ENCODE measurements at places on chromosomes 11 and 22.

DNA sequence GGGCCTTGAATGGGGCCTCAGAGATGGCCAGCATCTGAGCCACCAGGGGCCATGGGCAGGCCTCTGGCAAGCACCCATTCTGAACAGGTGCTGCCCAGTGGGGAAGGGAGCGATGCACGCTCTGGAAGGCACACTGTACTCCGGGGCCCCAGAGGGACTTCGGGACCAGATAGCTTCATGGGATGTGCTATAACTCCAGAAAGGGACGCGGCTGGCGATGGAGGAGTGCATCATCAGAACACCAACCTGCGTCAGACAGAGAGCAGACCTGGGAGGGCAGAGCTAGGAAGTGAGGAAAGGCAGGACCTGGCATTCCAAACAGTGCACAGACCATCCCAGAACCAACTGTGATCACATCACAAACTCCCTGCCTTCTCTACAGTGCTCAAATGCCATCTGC is 16.8 kb downstream of the DGCR2 start:
- DNase-seq: no peak

- DNase-seq: no peak
Observed at GRCh38 chr11:33089776-33090175, 50.4 kb downstream of the TCP11L1 start.

DNA sequence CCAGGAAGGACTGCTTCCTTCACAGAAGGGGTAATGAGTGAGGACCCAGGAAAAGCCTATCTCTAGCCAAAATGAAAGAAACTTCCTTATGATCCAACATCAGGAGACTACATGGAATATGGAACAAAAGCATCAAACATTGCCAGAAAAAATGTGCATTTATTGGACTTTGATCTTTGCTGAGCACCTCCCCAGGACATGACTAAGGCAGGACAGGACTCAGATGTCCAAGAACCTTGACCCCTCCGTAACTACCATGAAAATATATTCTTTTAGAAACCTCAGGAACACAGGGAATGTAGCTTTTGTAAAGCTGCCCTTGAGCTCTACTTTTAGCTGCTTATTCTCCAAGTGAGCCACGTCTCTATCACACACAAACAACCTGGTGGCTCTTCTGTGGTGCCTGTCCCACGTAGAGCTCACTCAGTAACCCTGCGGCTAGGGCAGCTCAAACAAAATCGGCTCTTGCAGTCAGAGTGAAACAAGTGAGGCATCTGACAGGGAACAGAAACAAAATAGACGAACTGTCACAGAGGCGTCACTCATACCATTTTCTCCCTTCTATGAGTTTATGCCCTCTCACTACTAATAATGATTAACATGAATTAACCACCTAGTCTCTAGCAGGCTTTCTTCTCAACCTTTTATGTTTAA is 471.5 kb upstream of the API5 start:
- no peak for DNase-seq

DNA sequence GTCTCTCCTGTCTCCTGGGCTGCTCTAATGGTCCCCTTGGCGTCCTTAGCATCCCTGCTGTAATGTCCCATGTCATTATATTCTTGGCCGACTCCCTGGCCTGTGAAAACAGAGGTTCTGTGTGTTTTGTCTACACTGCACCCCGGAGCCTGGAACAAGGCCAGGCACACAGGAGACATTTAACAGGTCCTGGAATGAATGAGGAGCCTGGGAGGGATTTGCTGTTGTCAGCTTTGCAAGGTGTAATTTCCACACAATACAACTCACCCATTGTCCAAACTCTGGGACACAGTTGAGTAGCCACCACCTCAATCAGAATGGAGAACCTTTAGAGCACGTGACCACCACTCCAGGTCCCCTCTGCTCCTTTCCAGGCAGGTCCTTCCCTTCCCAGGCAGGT is 14.9 kb upstream of the PDGFB start:
- DNase-seq: no peak

GRCh38 chr22:49583341-49583740 is 244.3 kb downstream of the BRD1 start:
- DNase-seq: no peak

DNA sequence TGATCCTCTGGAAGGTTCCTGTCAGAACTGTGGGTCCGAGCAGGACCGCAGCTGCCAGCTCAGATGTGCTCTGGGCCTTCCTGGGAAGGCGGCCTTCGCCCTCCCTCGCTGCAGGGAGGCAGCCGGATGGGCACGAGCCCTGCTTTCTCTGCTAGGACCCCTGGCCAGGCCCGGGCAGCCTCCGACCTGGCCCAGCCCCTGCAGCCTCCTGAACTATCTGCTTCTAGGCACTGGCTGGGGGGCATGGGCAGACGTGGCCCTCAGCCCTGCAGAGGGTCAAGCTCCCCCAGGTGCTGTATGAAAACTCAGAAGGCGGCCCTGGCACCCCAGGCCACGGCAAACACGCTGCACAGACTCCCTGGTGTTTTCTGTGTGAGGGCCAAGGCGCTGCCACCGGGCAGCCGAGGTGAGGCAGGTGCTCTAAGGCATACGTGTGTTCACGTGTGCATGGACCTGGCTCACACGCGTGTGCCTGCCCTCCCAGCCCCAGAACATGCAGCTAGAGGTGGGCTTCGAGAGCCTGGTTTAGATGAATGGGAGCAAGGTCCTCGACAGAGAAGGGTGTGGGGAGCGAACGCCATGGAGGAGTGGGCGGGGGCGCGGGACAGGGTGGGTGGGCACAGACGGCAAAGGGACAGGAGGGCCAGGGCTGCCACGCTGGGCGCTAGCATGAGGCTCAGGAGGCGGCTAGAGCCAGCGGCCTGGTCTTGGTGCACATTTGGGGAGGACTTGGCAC is 4.3 kb downstream of the LRFN4 start:
- DNase-seq: no peak

GRCh38 chr11:22165759-22166513 is 26.9 kb upstream of the ANO5 start:
- no peak for DNase-seq

- DNase-seq: no peak
Observed at GRCh38 chr11:68373189-68373814, 60.9 kb downstream of the LRP5 start.

GRCh38 chr22:38549101-38549894 is 20.7 kb downstream of the DMC1 start:
- DNase-seq: no peak

DNA sequence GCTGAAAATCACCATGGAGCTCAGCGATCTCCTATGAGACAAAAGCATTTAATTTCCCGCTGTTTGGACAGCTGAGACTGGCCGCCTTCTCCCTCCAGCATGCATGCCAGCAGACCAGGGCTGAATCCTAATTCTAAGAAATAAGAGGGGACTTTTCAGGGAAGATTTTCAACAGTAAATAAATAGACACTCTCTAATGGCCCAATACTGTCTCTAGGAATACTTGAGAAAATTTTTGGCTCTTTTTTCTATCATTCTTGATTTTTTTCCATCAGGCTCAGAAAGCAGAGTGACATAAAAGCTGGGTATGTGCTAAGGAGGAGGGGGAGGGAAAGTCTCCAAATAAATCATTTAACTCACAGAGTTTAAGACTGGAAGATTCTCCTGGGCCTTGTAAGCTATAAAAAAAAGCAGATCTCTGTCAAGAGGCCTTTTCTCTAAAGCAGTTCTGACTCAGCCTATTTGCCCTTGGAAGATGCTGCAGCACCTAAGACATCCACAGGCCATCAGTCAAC is 17.6 kb upstream of the SPON1 start:
- no peak for DNase-seq

- DNase-seq: no peak
Observed at GRCh38 chr22:27597703-27598444, 203.7 kb downstream of the MN1 start.

DNA sequence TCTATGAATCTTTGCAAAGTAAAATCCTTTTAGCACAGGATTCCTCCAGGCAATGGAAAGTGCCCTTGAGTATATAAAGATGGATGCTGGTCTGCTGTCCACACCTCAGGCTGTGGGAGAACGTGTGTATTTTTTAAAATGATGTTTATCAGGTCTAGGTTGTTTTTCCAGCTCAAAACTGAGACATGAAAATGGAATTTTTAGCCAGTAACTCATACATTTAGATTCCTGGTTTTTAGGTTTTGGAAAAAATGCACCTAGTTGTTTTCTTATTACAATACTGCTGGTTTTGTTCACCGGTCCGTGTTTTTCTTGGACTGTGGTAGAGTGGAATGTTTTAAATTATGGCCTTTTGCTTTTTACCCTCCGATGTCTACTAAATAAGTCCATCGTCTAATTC is 554.7 kb downstream of the SOX6 start:
- no peak for DNase-seq

DNA sequence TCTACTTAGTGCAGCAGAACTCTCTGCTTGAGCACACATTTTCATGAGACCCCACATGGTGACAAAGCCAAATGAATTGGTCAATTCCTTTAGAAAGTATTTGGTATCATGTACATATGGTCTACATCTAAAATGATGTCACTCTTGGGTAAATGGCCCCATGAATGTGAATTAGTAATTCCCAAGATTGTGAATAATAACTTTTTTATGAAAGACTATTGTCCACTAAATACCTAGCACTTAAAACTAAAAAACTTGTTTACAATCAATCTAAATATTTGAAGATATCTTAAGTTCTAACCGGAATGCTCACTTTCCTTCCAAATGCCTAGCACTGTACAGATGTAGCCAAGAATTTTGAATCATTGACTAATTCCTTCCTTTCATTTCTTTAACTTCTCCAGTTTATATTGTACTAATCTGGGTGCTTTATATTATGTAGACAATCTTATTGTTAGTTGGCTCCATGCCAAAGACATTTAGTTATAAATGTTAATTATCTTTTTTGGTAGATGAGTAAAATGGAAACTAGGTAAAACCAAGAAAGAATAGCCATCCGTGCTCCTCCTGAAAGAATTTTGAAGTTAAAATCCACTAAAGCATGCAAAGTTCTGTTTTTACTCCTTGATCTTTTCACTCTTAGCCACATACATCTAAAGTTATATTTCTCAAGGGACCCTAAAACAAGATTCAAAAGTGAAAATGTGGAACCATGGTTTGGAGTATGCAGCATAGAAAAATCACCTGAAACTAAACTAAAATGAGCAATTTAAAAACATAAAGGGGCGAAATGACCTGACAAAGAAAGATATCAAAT is 145.0 kb upstream of the ARHGAP20 start:
- no peak for DNase-seq

GRCh38 chr11:129314371-129314770 is 61.3 kb upstream of the BARX2 start:
- no peak for DNase-seq

GRCh38 chr11:79920480-79920879 is 479.6 kb upstream of the TENM4 start:
- no peak for DNase-seq

GRCh38 chr11:110712659-110713448 is 617 bp upstream of the ARHGAP20 start:
- DNase-seq: no peak

GRCh38 chr11:126212089-126212660 is 593 bp downstream of the FAM118B start:
- DNase-seq: no peak

- no peak for DNase-seq
Observed at GRCh38 chr11:46251954-46252353, 25.5 kb upstream of the CREB3L1 start.

DNA sequence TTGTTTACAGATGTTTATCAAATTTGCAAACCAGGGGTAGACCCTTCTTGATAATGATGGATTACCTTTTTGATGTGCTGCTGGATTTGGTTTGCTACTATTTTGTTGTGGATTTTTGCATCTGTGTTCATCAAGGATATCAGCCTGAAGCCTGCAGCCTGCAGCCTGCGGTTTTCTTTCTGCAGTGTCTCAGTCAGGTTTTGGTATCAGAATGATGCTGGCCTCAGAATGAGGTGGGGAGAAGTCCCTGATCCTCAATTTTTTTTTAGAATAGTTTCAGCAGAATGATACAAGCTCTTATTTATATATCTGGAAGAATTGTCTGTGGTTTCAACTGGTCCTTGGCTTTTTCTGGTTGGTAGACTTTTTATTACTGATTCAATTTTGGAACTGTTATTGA is 19.7 kb upstream of the RAB38 start:
- DNase-seq: no peak

GRCh38 chr11:1741741-1742140 is 8.7 kb downstream of the IFITM10 start:
- DNase-seq: no peak

- no peak for DNase-seq
Observed at GRCh38 chr22:48807155-48807554, 1020.5 kb downstream of the BRD1 start.

DNA sequence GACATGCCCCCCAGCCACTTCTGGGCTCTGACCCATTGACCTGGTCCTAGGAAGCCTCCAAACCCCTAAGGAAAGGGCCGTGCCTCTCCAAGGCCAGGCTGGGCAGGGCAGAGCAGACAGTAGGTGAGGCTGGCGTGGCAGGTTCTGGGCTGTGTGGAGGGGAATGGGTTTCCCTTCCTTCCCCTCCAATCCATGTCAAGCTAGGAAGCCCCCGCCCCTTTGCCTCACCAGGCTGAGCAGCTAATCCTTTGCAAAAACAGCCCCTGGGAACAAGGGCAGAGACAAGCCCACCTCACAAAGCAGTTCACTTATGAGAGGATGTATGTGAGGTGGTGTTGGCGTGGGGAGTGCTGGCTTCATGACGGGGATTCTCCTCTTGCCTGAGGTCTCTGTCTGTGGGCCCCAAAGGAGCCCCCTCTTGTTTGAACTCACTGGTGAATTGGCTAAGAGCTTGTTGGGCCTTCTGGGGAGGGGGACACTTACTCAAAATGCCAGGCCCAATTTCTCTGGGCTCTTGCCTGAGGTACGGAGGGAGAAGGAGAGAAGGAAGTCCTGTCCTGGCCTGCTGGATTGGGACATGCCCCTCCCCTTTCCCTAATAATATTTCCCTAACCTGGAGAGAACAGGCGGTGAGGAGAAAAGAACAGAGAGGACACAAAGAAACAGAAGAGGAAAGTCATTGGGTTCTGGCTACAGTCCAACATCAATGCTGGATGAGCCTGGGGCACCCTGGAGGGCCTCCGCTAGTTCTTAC is 1.6 kb upstream of the TRIM29 start:
- no peak for DNase-seq

GRCh38 chr22:20022231-20022977 is 1.5 kb downstream of the TANGO2 start:
- DNase-seq: no peak

- DNase-seq: no peak
Observed at GRCh38 chr11:60184824-60185511, 2.1 kb upstream of the MS4A6A start.

GRCh38 chr11:116537709-116538108 is 235.1 kb downstream of the BUD13 start:
- DNase-seq: no peak
